Kidney epithelial cell (primary cell): ENCODE measurements at places on chromosomes 3 and 15.

DNA sequence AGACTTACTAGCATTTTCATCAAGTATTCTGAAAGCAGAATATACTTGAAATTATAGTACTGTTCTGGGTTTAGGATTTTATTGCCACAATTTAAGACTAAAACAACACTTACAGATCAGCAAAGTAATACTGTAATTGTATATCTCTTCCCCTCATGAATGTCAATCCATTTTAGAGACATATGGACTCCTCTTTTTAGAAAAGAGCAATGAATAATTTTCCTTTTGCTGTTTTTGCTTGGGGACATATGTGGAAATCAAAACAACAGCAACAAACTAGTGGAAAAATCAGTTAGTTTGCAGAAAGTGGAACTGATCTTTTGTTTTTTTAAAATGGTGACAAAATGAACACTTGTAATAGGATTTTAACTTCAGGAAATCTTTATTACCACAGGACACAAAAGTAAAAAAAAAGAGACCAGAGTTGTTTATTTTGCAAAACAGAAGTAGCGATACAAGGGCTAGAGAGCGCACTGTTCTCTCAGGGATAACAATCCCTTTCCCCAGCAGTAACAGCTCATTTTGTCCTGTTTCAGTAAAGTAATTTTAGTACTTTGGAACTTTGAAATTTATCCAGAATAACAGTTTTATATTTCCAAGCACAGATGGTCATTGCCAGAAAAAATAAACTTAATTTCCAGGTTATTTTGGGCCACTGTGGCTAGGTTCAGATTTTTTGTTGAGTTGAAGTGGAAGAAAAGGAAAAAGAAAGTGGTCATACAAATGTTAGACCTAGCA, 17.1 kb downstream of the LEKR1 start:
- DNase-seq = no peak

DNA sequence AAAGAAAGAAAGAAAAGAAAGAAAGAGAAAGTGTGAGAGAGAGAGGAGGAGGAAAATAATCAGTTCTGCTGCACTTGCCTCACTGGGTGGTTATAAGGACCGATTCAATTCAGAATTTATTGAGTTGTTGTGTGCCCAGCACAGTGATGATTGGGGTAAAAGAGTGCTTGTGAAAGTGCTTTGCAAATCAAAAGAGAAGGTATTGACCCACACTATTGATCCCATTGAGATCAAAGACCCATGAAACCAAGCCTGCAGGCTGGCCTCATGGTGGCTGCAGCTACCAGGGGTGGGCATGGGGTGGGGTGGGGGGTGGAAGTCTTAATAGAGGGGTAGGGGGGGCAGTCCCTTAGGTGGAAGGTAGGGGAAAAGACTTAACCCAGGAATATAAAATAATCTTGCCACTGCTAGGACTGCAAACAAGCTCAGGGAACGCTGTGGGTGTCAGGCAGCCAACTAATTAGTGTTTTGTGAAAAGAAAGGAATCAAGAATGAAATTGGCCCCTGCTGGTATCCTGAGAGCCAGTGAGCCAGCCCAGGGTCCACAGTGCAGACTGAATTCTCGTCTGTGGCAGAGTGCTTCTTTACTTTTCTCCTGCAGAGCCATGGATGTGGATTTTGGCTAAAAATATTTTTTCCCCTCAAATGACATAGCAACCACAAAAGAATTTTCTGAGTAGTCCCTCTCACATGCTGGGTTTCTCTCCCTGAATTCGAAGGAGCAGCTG, 34.2 kb downstream of the CLEC3B start:
- DNase-seq = no peak

GRCh38 chr15:45230245-45230965, 21.6 kb upstream of the SLC28A2 start:
- no peak for DNase-seq

GRCh38 chr3:122668930-122669730, 11.5 kb upstream of the PARP14 start:
- peak; percentile 62 for DNase-seq

DNA sequence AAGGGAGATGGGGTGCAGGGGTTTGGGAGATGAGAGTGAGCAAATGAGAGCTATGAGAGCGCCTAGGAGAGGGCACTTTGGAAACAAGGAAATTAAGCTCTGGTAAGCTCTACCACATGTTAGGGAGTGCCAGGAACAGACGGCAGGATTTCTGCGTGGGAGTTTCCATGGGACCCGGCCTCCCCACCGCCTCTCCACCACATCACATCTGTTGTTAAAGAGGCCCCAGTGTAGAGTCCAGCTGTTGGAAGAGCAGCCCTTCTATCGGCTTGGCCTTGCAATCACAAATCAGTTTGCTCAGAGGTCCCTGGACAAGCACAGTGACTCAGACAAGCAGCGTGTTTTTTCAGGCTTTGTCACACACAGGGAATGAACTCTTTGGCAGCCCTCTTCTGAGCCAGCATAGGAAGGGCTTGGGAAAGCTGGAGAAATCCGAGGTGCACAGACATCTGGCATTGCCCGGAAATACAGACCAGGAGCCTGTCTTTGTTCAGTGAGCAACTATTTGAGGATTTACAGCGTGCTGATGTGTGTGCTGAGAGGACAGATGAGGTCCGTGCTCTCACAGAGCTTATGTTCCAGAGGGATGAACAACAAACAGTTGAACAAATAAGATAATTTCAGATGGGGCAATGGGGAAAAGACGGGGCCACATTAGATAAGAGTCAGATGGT, 370.6 kb upstream of the PROK2 start:
- peak; percentile 82 for DNase-seq

- no peak for DNase-seq
Measured at GRCh38 chr3:105829871-105830622, 38.8 kb downstream of the CBLB start.

DNA sequence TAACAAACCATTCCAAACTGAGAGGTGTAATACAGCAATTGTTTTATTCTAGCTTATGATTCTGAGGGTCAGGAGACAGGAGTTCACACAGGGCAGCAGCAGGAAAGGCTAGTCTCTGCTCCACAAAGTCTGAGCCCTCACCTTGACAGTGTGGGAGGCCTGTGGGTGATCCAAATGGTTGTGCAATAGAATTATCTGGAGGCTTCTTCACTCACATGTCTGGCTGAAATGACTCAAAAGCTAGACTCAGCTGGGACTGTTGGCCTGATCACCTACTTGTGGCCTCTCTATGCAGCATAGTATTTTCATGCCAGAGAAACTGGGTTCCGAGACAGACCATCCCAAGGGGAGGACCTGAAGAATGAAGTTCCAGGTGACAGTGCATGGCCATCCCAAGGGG, 233.9 kb upstream of the UBE2E2 start:
- DNase-seq = no peak

- DNase-seq = no peak
Measured at GRCh38 chr15:70121624-70122302, 24.0 kb upstream of the TLE3 start.

DNA sequence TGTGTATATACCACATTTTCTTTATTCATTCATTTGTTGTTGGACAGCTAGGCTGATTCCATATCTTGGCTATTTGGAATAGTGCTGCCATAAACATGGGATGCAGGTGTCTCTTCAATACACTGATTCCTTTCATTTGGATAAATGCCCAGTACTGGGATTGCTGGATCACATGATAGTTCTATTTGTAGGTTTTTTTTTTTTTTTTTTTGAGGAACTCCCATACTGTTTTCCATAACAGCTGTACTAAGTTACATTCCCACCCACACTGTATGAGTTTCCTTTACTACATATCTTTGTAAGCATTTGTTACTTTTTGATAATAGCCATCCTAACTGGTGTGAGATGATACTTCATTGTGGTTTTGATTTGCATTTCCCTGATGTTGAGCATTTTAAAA, 437.7 kb downstream of the DIPK2A start:
- DNase-seq = no peak

DNA sequence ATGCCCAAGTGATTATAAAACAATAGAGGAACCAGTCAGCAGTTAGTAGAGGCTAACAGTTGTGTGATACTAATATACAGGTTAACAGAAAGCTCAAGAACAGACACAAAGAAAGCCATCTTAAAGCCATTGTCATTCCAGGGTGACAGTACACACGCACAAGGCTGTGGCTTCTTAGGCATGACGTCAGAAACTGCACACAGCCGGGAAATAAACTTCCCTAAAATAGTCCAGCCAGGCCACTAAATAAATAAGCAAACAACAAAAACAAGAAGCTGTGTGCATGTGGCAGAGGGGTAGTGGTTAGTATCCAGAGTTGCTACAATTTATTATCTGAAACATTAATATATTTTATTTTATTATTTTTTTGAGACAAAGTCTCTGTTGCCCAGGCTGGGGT, 49.8 kb downstream of the PPCDC start:
- DNase-seq = no peak

- no peak for DNase-seq
Measured at GRCh38 chr3:28678086-28678485, 329.5 kb upstream of the AZI2 start.

DNA sequence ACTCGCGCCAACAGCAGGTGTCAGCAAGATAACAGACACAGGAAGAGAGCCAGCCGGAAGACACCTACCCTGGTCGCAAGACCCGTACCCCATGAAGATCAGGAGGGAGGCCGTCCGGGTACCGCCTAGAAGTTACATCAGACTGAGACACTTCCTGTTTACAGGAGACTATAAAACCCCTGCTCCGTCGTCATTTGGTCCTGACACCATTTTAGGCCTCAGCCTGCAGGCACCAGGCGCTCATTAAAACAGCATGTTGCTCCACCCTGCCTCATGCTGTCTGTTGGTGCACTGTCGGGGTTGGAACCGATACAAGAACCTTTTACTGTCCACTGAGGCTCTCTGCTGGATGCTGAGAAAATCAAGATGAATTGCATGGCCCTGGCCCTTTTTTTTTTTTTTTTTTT, 15.6 kb upstream of the PRTG start:
- no peak for DNase-seq

- no peak for DNase-seq
Measured at GRCh38 chr3:12957339-12957738, 115.9 kb downstream of the IQSEC1 start.

- peak; percentile 73 for DNase-seq
Measured at GRCh38 chr15:68047826-68048225, 6.3 kb upstream of the PIAS1 start.

DNA sequence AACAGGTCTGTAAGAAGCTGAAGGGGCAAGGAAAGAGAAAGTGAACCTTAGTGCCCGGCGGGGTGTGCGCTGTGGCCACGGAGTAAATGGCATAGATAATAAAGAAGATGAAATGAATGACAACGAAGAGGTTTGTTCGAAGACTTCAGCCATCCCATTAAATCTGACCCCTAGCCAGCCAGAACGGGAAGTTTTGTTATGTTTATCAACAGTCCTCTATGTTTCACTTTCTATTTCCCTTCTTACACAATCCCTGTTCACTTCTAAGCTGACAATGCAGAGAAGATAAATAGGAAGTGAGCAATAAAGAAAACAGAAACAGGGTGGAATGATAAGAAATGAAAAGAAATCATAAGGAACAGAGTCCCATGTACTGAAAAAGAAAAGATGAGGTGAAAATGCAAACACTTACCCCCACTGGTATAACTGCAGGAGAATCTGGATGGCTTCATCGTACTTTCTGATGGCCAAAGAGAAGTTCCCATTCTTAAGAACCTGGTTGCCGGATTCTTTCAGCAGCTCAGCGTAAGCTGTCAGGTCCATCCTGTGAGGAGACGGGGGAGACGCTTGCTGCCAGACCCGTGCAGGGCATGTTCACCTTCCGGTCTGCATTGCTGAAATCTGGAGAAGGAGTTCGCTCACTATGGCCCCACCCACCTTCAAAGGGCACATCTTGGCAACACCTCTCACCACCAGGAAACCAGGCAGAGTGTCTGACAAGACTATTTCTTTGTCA, 36.8 kb downstream of the TRANK1 start:
- DNase-seq = peak; percentile 32

- DNase-seq = no peak
Measured at GRCh38 chr3:96354742-96355141, 459.7 kb upstream of the EPHA6 start.

- DNase-seq = no peak
Measured at GRCh38 chr3:16801698-16802097, 83.1 kb upstream of the PLCL2 start.

- DNase-seq = peak; percentile 92
Measured at GRCh38 chr3:165839296-165840076, 2.3 kb upstream of the BCHE start.

DNA sequence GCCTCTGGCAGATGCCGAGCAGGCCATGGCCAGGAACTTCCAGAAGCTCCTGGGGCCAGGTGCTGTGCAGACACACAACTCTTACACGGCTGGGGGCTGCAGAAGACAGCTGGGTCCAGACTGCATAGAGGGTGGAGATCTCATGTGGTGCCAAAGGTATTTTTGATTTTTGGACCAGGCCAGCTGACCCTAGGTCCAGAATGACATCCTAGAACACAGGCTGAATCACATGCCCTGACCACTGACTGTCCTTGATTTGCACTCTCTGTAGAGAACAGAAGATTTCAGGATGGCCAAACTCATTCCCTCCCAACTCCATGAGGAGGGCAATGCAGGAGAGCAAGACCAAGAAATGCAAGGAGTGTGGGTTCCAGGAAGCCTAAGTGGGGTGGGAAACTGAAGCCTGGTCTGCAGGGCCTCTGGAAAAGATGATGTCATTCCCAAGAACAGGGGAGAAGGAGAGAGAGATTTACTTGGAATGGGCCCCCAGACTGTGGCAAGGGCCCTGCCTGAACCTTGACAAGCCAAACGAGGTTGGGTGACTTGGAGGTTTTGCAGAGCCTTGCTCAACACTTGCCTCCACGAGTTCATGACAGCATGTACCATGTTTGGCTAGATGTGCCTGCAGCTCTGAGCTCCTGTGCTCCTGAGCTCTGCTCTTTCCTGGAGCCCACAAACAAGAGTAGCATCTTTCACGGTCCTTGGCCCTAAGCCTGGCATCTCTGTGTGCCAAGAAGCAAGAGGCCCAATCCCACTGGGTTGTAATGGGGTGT, 38.5 kb upstream of the CTSH start:
- DNase-seq = no peak

- DNase-seq = no peak
Measured at GRCh38 chr3:19934098-19934566, at the start of gene EFHB. TSS of gene EFHB (minus strand) at chr3:19934217. CDS start at chr3:19934018, 199 bp downstream.

- DNase-seq = peak; percentile 10
Measured at GRCh38 chr15:44092221-44092620, 102.8 kb downstream of the FRMD5 start.

DNA sequence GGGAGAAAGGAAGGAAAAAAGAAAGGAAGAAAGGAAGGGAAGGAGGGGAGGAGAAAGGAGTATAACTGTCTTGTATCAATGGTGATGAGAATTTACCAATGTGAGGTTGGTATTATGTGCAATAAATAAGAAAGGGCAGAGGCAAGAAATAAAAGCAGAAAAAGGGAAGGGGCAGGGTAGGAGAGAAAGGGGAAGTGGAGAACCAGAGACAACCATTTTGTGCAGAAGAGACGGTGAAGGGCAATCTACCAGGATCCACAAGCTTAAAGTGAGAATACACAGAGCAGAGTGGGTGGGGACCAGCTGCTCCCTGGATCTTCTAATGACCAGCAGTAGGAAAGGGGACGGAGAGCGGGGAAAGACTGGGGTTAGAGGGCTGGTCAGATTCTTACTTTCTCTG, 106.9 kb upstream of the SLCO2A1 start:
- DNase-seq = no peak

GRCh38 chr15:82850731-82851130, 41.3 kb downstream of the WHAMM start:
- DNase-seq = no peak

- DNase-seq = no peak
Measured at GRCh38 chr3:68931406-68932149, 769 bp downstream of the TAFA4 start.
